ENCODE measurements at places on chromosomes 1 and 21.

GRCh38 chr1:119394085-119394484 is 20.9 kb upstream of the HSD3B2 start:
- DNase-seq, result no peak

DNA sequence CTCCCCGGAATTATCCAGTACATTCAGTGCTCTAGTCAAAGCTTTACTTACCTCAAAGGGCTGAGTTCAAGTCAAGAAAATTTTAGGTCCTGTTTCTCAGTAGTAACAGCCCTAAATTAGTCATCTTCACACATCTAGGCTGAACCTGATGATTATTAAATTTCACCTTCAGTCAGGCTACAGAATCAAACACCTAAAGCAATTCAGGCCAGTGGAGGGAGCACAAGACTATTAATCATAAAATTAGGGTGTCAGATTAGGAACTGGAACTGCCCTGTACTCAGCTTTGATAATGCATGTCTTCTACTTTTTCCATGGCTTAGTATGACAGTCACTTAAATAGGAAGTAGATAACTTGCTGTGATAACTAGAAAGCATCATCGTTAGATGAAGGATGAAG is 28.4 kb upstream of the BCAS2 start:
- no peak for DNase-seq

DNA sequence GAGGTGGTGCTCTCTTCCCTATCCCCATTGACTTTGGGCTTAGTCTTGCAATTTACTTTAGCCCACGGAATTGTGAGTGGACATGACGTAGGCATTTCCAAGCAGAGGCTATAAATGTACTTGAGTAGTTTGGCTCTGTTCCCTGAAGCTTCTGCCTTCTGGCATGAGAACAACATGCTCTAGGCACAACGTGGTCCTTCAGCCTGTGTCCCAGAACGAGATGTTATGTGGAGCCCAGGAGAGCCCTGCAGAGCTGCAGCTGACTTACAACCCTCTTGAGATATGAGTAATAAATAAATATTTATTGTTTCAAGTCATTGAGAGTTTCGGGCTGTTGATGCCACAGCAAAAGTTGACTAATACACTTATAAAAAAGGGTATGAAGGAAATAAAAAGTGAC is 105.2 kb upstream of the HMGB4 start:
- no peak for DNase-seq

DNA sequence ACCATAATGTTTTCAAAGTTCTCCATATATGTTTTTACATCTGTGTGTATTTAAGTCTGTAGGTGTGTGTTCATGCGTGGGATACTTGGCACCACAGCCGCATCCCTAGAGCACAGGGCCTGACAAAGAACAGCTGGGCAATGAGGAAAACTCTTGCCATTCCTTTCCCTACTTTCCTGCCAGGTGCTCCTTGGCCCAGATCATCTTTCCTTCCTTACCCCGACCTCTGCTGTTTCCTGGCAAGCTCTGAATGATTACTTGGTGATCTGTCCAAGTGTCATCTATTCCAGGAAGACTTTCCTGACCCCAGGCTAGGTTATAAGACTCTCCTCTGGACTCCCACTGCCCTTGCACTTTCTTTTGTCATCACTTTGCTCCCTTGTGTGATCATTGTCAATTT is 123.6 kb downstream of the ELAVL4 start:
- DNase-seq, result no peak

GRCh38 chr1:236342403-236343245 is 51.5 kb upstream of the EDARADD start:
- no peak for DNase-seq

Data from NCI-H1105 (cell line).